ENCODE measurements at places on chromosomes 7 and 10.
A peak's percentile ranks its signal among the peaks of the same experiment; 100 is the strongest.

DNA sequence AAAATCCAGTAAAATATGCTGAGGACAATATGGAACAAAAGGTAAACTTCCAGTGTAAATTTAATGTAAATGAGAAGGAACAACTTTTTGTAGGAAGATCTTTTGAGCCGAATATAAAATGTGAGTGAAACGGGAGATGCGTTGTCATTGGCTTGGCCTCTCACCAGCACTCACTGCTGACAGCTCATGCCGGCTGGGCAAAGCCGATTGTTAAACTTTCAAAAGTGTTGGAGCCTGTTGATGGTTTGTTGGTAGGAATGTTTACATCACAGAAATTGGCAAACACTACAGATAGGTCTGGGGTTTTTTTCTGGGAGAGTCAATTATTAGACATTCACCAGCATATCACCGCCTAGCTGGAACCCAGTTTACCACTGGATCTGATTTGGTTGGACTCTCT is 6.1 kb downstream of the PSTK start:
- DNase-seq = no peak

DNA sequence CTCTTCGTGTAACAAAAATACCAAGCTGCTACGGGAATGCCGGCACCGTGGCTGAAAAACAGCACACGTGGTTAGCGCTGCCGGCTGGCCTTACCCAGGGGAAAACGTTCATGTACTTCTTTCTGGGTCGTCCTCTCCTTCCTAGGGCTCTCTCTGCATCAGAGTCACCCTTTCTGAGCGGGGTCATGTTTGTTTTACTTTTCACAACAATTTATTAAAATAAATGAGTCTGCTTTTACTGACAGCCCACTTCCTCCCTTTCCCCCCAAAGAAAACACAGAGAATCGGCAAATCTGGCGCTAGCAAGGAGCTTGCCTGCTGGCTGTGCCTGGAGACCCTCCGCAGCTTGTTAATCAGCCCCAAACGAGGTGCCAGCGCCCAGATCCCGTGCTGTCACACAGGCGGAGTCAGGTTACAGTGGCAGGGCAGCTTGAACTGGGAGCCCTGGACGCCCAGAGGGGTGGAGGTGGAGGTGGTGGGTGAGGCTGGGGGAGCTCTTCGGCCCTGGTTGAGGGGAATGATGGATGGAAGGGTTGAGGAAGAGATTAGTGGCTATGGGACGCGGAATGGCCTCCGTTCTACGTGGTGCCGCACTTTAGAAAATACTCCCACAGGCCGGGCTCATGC is 162.2 kb upstream of the TNS3 start:
- peak; percentile 39 for DNase-seq

DNA sequence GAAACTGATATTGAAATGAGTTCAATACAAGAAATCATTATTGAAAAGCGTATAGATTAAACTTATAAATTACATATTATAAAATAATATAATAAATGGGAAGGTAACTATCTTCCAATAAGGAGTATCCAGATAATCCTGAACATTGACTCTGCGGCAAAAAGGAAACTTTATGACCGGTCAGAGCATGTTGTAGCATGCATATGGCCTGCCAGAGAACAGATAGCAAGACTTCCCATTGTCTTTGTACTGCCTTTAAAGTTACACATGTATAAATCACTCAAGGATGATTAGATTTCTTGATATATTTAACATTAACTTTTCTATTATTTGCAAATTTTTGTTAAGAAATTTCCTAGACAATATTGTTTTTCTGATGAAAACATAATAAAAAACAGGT is 56.2 kb upstream of the ETV1 start:
- DNase-seq = no peak

- no peak for DNase-seq
Measured at GRCh38 chr10:97459933-97460332, 14.0 kb downstream of the ZDHHC16 start.

GRCh38 chr10:100554902-100555301 is 19.2 kb downstream of the HIF1AN start:
- DNase-seq = no peak

GRCh38 chr7:138137423-138138171 is 61.3 kb downstream of the AKR1D1 start:
- DNase-seq = no peak

DNA sequence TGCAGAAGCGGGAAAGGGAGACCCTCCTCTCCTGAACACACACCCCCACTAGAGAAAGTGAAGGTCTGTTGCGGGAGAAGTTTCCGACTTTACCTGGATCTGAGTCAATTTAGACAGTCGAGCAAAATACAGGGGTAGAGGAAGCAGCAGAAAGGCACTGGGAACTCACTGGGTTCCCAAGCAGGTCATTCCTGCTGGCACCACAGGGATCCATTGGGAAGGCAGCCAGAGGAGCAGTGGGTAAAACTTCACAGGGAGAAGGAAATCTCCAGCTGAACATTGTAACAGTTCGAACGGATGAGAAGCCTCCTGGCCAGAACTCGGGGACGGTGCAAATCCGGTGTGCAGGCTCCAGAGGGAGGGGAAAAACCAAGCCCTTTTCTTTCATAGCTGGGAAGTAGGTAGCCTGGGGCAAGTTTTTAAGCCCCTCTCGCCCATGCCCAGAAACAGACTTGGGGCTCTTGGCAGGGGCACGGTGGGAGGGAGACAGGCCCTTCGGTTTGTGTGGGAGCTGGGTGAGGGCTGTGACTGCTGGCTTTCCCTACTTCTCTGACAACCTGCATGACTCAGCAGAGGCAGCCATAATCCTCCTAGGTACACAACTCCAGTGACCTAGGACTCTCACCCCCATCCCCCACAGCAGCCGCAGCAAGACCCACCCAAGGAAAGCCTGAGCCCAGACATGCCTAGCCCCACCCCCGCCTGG is 51.9 kb downstream of the DDC start:
- DNase-seq = no peak

GRCh38 chr10:131560166-131560565 is 248.6 kb upstream of the TCERG1L start:
- no peak for DNase-seq

DNA sequence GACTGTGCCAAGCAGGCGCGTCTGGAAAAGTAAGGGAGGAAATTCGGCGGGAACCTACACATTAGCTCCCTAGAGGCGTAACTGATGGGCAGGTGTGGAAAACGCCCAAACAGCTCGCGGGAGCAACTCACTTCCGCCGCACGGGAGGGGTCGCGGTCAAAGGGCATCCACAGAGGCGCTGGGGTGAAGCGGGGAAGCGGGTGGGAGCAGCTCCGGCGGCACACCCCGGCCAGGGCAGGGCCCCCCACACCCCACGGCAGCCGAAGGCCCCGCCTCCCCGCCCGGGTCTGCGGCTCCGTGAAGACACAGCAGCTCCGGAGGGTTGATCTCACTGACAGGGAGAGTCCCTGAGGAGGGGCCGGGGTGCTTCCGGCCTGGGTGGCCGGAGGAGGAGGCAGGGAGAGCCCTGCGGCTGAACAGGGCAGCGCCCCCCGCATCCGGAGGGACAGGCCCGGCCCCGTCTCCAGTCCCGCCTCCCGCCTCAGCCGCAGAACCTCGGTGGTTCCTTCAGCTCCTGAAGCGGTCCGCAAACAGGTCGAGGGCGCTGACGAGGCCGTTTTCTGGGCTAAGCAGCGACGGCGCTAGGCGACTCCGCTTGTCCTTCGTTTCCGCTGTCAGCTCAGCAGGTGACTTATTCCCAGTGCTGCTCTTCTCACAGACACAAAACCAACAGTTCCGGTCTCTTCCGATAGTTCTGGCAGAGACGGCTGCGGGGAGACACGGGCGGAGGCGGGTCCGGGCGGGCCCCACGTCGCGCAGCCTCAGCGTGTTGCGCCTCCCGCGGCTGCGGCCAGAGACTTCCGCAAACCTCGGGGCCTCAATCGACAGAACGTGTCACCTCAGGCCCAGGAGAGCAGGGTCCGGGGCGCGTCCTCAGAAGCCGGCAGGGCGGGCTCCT is 276.1 kb downstream of the DNAJB6 start:
- DNase-seq = peak; percentile 4

- no peak for DNase-seq
Measured at GRCh38 chr10:53045315-53045714, 272.7 kb upstream of the MBL2 start.

GRCh38 chr10:110387983-110388686 is 83.4 kb upstream of the SMNDC1 start:
- no peak for DNase-seq

- DNase-seq = no peak
Measured at GRCh38 chr10:61592581-61592980, 70.1 kb upstream of the CABCOCO1 start.

GRCh38 chr7:146296028-146296427 is 179.4 kb downstream of the CNTNAP2 start:
- DNase-seq = no peak

GRCh38 chr7:47570649-47571050 is 11.3 kb downstream of the TNS3 start:
- DNase-seq = no peak

DNA sequence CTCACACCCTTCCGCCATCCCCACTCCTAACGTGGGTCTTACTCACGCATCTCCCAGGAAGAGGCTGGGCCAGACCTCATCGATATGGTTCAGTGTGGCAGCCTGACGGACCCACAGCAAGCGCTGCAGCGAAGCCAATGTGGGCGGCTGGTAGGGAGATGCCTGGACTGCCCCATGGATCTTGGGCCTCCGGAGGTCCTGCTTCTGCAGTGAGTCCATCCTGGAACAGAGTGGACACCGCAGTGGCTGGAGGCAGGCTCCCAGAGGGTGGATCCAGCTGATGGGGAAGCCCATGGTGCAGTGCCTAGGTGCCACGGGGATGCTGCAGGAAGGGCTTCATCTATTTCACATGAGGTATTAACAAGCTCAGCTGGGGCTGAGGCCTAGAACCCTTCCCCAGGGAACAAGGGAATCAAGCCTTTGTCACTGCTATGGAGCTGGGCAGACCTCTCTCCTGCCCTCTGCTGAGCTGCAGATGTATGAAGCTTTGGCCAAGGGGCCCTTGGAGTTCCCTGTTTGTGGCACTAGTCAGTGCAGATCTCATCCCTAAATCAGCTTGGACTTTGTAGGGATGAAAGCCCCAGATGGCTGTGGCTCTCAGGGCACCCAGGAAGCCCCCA is 13.7 kb upstream of the SAMD8 start:
- peak; percentile 11 for DNase-seq

DNA sequence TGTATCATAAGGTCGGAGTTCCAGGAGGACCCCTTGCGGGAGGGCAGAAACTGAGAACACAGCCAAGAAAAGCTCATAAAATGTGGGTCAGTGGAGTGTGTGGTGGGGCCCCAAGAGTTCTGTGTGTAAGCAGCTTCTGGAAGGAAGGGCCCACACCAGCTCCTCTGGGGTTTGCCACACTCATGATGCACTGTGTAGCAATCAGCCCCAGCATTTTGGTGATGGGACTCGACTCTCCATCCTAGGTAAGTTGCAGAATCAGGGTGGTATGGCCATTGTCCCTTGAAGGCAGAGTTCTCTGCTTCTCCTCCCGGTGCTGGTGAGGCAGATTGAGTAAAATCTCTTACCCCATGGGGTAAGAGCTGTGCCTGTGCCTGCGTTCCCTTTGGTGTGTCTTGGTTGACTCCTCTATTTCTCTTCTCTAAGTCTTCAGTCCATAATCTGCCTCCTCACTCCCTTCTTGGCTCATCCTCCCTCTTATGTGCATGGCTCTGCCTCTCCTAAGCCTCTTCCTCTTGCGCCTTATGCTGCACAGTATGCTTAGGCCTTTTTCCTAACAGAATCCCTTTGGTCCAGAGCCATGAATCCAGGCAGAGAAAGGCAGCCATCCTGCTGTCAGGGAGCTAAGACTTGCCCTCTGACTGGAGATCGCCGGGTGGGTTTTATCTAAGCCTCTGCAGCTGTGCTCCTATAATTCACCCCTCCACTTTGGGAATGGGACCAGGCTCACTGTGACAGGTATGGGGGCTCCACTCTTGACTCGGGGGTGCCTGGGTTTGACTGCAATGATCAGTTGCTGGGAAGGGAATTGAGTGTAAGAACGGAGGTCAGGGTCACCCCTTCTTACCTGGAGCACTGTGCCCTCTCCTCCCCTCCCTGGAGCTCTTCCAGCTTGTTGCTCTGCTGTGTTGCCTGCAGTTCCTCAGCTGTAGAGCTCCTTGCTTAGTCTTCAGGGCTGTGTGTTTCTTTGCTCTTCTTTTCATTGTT is 17.8 kb downstream of the PRSS2 start:
- DNase-seq = no peak

- DNase-seq = no peak
Measured at GRCh38 chr10:102381983-102382382, 13.5 kb upstream of the NFKB2 start.

- DNase-seq = no peak
Measured at GRCh38 chr10:86960863-86961434, 2.5 kb downstream of the SNCG start.

DNA sequence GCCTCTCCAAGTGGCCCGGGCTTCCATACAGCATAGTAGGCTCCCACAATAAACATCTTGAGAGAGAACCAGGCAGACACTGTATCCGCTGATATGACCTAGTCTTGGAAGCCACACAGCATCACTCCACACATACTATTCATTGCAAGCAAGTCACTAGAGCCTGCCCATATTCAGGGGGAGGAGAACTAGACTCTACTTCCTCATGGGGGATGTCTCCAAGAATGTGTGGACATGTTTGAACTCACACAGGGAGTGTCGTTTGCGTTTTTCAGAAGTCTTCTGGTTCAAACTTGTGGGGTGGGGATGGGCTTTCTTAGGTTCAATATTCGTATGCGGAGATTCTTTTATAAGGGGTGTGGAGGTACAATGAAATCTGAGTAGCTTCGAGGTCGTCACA is 232.6 kb upstream of the HABP2 start:
- no peak for DNase-seq

Measured in astrocyte of the spinal cord (primary cell).